ENCODE measurements at places on chromosomes 13 and 19.

DNA sequence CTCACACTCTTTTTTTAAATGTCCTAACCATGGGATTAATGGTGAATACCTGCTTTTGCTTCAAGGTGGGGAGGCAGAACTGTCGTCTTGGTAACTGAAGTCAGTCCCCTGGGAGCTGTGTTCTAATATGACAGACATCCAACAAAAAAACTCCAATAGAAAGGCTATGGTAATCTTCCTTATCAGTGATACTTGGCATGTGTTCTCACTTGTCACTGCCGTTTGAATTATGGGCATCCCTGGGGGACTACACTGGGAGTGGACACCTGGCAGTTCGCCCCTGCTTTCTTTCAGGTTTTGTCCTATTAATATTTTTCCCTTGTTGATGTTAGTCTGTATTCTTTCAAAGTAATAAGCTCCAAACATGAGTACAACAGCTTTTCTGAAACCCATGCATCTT lies 252.6 kb downstream of the SLITRK5 start:
- no peak overlapping the region for H3K27ac ChIP-seq
- DNase-seq: no peak
- no peaks in the 10 kb centered on the region for H3K4me1 ChIP-seq
- no peaks in the 10 kb centered on the region for H3K36me3 ChIP-seq

GRCh38 chr13:104132849-104133248 lies 1066.6 kb upstream of the SLC10A2 start:
- H3K36me3 ChIP-seq: no peaks in the 10 kb centered on the region
- H3K27ac ChIP-seq: no peak overlapping the region
- no peak for DNase-seq
- H3K4me3 ChIP-seq: no peak overlapping the region
- no peaks in the 10 kb centered on the region for H3K4me1 ChIP-seq

GRCh38 chr13:67106502-67107057 lies 123.6 kb downstream of the PCDH9 start:
- no peaks in the 10 kb centered on the region for H3K27me3 ChIP-seq
- H3K36me3 ChIP-seq: no peaks in the 10 kb centered on the region
- H3K4me1 ChIP-seq: no peaks in the 10 kb centered on the region
- H3K4me3 ChIP-seq: no peak overlapping the region

DNA sequence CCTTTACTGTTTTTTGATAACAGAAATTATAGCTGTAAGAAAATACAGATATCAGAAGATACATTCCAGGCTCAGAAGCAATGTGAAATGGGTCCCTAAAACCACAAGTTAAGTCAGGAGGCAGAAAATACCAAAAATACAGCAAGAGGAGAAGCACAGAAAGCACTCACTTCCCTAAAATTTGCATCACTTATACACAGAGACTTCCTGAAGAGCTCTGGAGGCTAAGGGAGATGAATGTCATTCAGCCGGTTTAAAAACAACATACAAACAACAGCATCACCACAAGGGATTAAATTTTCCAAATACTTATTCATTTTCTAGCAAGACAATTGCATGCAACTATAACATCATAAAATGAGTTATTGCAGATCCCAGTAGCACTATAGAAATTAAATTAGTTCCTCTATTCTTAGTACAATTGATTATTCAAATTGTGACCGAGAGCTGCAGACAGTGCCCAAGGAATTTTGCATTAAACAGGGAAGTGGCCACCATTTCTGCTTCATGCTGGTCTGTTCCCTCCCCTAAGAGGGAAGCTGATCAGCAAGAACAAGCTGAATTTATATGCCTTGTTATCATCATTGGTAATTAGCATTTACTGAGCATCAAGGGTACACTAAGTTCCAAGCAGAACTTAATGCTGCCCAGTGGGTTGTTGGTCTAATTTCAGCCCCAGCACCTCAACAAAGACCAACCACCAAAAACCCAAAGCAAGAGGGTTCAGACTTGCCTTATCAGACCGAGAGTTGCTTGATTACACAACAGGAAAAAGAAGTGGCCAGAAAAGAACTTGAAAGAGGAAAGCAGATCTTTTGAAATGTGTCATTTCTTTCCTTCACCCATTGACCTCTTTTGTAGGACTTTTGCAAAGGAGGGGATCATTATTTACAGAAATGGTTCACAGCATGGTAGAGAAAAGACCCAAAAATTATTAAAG lies 140.7 kb downstream of the KCTD12 start:
- no peaks in the 10 kb centered on the region for H3K36me3 ChIP-seq
- H3K4me1 ChIP-seq: no peaks in the 10 kb centered on the region
- H3K27ac ChIP-seq: no peak overlapping the region
- no peak overlapping the region for H3K4me3 ChIP-seq
- DNase-seq: no peak

- DNase-seq: no peak
- H3K27ac ChIP-seq: no peak overlapping the region
- no peaks in the 10 kb centered on the region for H3K36me3 ChIP-seq
- H3K4me3 ChIP-seq: no peak overlapping the region
- no peaks in the 10 kb centered on the region for H3K27me3 ChIP-seq
Measured at GRCh38 chr19:48681127-48681470, 8.3 kb upstream of the NTN5 start.

- H3K36me3 ChIP-seq: no peaks in the 10 kb centered on the region
- no peak for DNase-seq
- H3K4me1 ChIP-seq: no peaks in the 10 kb centered on the region
- no peaks in the 10 kb centered on the region for H3K27me3 ChIP-seq
- no peak overlapping the region for H3K4me3 ChIP-seq
Measured at GRCh38 chr13:58452123-58452623, 820.6 kb downstream of the PCDH17 start.
